Astrocyte (in vitro differentiated cells and primary cell): ENCODE measurements at places on chromosomes 2 and 18. TPM values are rescaled to one million over a fixed set of nuclear protein-coding genes. Genes with fewer than 3 reads are reported as not detected.

DNA sequence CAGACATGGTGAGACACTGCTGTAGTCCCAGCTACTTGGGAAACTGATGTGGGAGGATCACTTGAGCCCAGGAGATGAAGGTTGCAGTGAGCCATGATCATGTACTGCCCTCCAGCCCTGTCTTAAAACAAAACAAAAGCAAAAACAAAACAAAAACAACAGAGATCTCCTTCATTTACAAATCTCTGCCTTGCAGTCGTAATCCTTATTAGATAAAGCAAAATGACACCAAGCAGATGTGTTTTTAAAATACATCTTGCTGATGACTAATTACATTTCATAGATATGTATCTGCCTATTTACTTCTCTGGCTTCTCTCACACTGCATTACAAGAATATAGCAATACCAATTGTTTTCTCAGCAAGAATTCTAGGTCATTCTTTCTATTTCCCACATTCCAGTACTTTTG is 22.8 kb downstream of the NFE2L2 start:
- peak; percentile 45 for DNase-seq
- peaks cover 61% of the 10 kb centered on the region for H3K4me1 ChIP-seq
- H3K27ac ChIP-seq = peak overlapping the region; percentile 94
- H3K27me3 ChIP-seq = no peaks in the 10 kb centered on the region
- H3K4me3 ChIP-seq = peak overlapping the region; percentile 34

- H3K27ac ChIP-seq = no peak overlapping the region
- DNase-seq = no peak
- no peaks in the 10 kb centered on the region for H3K36me3 ChIP-seq
- no peaks in the 10 kb centered on the region for H3K4me1 ChIP-seq
- H3K4me3 ChIP-seq = no peak overlapping the region
Measured at GRCh38 chr2:98647636-98648035, 39.2 kb downstream of the UNC50 start.

- H3K27ac ChIP-seq = no peak overlapping the region
- no peaks in the 10 kb centered on the region for H3K36me3 ChIP-seq
- no peak for DNase-seq
- no peaks in the 10 kb centered on the region for H3K27me3 ChIP-seq
- no peak overlapping the region for H3K4me3 ChIP-seq
Measured at GRCh38 chr2:2639251-2640139, 308.4 kb upstream of the MYT1L start.

DNA sequence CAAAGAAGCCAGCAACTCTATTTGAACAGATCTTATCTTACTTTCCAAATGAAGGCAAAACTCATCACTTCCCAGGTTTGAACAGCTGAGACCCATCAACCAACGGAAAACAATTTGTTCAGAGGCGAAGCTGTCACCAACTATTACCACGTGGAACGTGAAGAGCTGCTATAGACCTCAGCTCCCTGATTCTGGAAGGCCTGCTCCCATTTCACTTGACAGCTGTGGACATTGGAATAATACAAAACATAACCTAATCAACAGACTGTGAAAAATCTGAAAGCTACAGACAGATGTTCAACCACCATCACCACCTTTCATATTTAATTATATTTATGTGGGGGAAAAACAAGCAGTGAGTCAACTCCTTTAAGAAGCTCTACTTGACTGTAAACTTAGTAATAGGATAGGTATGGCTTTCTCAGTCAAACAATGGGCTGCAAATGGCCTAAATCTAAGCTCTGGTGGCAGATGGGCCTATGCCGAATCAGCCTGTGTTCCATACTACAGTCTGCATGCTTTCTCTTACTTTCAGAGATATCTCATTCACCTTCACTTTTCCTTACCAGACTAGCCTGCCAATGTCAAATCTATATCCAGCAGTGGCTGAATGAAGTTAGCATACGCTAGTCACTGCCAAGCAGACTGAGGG is 896.4 kb downstream of the TDRD15 start:
- no peaks in the 10 kb centered on the region for H3K27me3 ChIP-seq
- no peak for DNase-seq
- H3K4me3 ChIP-seq = no peak overlapping the region
- no peaks in the 10 kb centered on the region for H3K36me3 ChIP-seq
- H3K27ac ChIP-seq = no peak overlapping the region

DNA sequence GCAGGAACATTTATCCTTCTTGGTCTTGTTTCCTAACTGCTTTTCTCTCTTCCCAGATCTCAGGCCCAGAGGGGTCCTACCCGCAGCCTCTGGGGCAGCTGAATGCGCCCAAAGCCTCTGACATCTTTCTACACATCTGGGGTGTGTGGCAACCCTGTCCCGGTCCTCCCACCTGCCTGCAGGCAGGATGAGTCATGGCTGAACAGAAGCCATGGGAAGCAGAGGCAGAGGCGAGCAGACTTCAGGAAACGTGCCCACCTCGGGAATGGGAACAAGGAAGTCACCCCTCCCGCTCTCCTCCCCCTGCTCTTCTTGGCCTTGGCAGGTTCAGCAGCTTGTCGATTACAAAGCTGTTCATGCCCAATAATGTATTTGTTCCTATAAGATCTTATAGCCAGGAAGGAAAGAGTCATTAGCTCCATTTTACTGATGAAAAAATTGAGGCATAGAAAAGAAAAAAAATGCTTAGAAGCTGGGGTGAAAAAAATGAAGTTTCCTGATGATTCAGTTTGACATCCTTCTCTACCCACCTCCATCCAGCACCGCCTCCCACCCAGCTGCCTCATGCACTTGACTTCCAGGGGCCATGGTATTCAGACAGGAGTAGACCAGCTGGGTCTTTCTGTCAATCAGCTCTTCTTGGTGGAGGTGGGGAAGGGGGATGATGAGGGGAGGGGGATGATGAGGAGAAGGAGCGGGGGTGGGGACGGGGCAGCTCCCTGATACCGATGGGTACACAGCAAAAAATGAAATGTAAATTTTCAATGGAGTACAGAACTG is 10.4 kb upstream of the KCNF1 start:
- no peaks in the 10 kb centered on the region for H3K27me3 ChIP-seq
- H3K4me3 ChIP-seq = no peak overlapping the region
- no peaks in the 10 kb centered on the region for H3K36me3 ChIP-seq
- H3K4me1 ChIP-seq = peaks cover 6% of the 10 kb centered on the region
- peak; percentile 19 for DNase-seq

The TCF23 gene
- not detected in 2 replicates for total RNA-seq

The CTLA4 gene
- total RNA-seq = not detected in 2 replicates

The KCNK3 gene
- total RNA-seq = 1.9 and 2.3 TPM in 2 replicates
